Stimulated activated CD8-positive, alpha-beta memory T cell treated with anti-CD3 and anti-CD28 coated beads, Interleukin-2, amount 100 ng/mL, for 1 hour (primary cell): ENCODE measurements at places on chromosomes 12 and 14.

DNA sequence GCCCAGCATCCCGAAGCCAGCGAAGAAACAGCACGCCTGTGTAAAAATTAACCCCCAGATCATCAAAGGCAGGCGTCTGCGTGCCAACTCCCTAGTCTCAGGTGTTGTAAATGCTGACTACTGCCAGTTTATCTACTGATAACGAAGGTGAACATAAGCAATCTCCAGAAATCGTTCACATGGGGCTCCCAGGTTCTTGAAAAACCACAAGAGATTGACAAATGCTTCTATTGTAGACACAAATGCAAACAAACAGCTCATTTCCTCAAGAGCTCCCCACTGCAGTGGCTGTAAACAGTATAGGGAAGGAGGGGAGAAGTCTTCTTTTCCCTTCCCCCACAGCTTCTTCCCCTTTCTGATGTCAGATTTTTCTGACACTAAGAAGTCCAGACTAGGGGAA lies 5.3 kb upstream of the PLEKHG3 start:
- DNase-seq: no peak

GRCh38 chr12:26621932-26622331 lies 211.1 kb downstream of the ITPR2 start:
- no peak for DNase-seq

DNA sequence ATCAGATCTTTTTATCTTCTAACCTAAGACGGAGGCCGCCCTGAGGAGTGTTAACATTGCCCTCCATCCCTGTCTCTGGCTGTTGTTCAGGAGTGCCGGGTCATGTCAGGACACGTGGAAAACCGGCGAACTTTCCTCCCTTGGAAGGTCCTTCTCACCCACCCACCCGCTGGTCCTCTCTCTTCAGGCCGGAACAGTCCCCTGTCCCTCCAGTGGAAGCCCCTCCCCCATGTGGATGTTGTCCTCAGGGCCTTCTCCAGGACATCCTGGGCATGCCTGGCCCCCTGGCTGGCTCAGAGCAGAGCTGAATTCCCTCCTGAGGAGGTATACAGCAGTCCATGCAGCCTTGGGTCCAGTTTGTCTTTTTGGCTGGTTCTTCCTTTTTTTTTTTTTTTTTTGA lies 20.3 kb upstream of the ITPK1 start:
- DNase-seq: no peak

DNA sequence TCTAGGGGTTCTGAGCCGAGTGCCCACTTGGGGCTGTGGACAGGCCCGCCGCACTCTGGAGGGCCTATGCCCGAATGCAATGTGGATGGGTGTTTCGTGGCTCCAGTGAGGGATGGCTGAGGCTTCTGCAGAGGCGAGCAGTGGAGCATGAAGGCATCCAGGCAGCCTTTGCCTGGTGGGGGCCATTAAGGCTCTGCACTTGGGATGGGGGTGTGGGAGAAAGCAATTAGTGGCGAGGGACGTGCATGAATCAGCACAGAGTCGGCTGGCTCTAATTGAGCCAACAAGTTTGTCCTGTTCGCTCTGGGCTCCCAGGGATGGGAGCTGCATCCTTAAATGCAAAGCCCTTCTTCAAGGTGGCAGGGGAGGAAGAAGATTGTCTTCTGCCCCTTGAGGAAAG lies 346.9 kb upstream of the FKBP4 start:
- no peak for DNase-seq

DNA sequence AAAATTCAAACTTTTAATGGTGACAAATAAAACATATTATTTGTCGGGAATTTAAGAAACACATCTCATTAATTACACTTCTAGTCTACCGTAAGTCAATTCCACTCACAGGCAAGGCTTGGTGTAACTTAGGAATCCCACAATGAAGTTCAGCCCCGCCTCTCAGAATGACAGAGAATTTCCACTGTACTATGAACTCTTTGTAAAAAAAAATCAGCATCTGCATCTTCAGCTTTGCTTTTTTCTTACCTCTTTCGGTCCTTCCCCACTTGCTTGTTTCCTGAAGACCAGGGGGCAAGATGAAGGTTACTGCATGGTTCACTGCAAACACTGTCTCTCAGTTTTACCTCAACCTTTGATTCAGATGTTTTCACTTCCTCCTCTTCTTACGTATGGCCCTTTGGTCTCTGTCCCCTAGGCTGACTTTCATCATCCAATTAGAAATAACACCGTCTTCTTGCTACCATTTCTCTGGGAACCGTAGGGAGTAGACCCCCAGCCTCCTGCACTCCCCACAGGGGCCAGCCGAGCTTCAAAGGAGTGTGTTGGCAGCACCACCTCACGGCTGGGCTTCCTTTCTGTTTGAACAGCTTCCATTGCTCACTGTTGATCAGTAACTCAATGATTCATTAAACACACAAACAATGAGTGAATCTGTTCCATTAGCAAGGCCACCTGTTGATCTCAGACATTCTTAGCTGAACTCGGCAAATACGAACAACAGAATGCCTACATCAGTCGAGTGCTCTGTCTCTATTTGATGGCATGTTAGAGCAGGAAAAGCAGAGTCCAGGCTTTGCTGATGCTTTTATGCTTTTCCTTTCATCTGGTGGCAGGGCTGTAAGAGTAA lies 343.0 kb downstream of the BMP4 start:
- DNase-seq: no peak

DNA sequence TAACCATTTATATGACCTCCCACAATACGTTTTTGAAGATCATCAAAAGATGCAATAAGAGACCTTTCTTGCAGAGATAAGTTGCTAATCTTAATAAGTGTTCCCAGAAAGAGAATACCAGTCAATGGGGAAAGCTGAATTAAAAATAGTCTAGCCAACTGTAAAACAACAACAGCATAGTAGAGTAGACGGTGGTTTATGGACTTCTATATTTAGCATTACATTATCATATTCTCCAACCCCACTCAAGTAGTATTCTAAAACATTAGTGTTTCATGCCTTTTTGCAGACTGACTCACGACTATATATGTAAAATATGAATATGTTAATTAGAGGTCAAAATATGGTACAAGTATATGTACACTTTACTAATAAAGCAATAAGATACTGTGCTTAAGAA lies 218.9 kb downstream of the MED13L start:
- DNase-seq: no peak

DNA sequence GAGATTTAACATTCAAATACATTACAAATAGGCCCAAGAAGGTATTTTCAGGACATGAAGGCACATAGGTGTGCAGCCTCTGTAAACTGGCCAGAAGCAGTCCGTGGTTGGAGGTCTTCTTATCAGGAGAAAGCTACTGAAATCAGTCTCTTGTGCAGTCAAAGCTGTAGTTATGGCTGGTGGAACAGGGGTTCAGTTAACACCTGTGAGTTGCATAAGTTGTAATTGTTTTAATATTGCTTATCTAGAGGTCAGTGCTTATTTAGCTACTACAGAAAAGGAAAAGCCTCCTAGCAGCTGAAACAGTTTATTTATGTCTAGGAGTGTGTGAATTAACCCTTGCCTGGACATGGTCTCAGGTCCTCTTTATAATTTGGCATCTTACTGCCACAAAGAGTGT lies 377.6 kb upstream of the MDGA2 start:
- no peak for DNase-seq

DNA sequence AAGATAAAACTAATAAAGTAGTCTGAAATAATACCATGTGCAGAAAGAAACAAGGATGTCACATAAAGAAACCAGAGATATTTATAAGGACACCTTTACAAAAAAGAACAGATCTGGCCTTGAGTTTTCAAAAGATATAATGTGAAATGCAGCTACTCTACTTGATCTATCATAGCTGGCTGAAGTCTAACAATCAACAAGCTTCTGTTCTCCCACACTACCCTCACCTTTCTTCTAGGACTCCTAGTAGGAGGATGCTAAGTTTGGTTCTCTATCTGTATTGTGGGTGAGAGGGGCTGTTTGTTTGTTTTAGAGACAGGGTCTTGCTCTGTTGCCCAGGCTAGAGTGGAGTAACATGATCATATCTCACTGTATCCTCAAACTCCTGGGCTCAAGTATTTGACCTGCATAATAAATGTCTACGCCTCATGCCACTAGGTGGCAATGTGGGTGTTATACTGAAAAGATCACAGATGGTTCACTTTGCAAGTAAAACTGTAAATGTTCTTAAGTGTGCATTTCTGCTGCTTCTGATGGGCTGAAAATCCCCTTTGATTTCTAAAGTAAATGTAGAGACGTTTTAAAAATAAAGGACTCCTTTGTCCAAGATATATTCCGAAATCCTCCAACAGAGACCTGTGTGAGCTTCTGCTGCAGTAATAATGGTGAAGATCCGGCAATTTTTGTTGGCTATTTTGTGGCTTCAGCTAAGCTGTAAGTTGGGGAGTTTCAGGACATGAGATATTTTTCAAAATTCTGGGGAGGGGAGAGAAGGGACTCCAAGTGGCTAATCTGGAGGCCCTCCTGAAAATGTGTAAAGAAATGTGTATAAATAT lies 269.3 kb downstream of the DAD1 start:
- DNase-seq: no peak

GRCh38 chr14:33925946-33926345 lies 24.9 kb downstream of the EGLN3 start:
- no peak for DNase-seq

- DNase-seq: no peak
Observed at GRCh38 chr12:40170593-40170992, 54.2 kb upstream of the LRRK2 start.

GRCh38 chr14:69034612-69035262 lies 55.6 kb upstream of the ACTN1 start:
- no peak for DNase-seq

DNA sequence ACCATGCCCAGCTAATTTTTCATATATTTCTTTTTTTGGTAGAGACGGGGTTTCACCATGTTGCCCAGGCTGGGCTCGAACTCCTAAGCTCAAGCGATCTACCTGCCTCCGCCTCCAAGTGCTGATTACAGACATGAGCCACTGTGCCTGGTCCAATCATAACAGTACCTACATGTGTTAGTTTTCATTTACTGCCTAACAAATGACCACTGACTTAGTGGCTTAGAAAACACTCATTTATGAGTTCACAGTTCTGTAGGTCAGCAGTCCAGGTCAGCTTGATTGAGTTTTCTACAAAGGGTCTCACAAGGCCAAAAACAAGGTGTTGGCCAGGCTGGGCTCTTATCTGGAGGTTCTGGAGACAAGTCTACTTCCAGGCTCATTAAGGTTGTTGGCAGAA lies 60.6 kb downstream of the RNFT2 start:
- no peak for DNase-seq

GRCh38 chr12:12483438-12483837 lies 79.2 kb downstream of the DUSP16 start:
- no peak for DNase-seq

DNA sequence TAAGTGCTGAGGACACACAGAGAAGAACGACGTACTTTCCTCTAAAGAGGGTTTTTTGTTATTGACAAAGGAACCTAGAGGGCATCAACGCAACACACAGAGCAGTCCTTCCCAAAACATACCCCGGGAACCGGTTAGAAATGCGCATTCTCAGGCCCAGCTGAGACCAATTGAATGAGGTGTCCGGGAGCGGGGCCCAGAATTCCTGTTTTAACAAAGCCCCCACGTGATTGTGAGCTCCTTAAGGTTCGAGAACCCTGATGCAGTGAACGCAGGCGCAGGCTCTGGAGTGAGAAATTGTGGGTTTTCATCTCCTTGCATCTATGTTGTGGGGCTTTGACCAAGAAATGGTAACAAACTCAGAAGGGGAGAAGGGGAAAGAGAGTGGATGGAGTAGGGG lies 51.0 kb upstream of the TBX3 start:
- DNase-seq: no peak

DNA sequence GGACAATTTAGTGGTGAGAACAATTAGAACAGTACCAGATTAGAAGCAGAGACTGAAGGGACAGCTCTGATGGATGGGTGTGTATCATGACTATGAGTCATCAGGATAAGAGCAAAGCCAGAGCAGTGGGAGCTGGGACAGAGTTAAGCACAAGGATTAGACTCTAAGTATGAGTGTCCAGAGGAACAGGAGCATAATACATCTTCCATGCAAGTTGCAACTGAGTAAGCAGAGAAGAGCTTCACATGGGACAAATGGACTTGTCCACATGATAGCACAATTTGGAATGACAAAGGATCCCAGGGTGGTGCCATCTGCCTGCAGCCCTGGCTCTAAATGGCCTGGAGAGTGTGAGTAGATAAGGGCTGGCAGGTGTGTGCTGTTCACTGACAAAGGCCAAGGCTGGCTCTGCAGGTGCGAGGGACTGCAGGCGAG lies 226.4 kb upstream of the CAND1 start:
- no peak for DNase-seq

DNA sequence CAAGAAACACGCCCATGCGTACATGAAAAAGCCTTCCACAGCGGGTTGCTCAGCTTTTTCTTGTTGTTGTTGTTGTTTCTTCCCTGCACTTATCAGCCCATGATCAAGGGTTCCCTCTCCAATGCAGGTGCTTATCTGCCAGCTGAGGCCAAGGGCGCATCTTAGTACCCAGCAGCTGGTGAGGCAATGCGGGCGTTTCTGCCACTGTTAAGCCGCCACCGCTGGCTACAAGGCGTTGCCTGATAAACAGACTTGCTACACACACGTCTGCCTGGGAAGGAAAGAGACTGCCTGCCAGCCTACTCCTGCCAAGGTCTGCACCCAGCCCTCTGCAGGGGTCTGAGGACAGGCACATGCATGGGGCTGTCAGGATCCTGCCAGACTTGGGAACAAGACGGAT lies 345.9 kb downstream of the BCL11B start:
- no peak for DNase-seq

DNA sequence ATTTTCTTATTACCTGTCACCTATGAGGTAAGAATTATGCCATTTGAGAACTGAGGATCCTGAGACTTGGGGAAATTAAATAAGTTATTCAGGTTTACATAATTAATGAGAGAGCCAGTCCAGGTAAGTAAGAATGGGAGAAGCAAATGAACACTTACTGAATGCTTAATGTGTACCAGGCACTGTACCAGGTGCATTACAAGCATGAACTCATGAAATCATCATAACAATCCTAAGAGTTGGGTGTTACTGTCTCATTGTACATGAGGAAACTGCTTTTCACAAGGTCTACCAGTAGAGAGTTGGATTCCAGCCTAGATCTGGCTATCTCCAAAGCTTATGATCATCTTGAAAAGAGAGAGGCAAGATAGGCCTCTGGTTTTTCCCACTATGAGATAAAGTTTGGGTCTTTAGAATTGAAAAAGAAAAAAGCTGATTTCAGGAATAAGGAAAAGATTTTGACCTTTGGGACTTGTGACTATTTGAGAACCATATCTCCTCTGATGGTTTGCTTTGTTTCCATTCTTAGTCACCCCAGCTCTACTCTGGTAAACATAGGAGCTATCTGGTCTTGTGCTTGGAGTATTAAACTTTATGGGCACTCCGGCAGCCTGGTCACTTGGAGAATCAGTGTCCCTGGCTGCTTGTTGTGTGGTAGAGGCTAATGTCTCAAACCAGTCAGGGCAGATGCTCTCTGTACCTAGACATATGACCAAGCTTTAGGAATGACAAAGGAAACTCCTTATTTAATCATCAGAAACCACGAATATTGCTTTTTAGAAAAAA lies 48.0 kb downstream of the PTHLH start:
- DNase-seq: no peak
